Stimulated activated CD8-positive, alpha-beta memory T cell treated with anti-CD3 and anti-CD28 coated beads, Interleukin-7, amount 100 ng/mL, for 1 hour (primary cell): ENCODE measurements at places on chromosomes 4 and X.

GRCh38 chr4:132605551-132605950 is 543.5 kb upstream of the PCDH10 start:
- no peak for DNase-seq

DNA sequence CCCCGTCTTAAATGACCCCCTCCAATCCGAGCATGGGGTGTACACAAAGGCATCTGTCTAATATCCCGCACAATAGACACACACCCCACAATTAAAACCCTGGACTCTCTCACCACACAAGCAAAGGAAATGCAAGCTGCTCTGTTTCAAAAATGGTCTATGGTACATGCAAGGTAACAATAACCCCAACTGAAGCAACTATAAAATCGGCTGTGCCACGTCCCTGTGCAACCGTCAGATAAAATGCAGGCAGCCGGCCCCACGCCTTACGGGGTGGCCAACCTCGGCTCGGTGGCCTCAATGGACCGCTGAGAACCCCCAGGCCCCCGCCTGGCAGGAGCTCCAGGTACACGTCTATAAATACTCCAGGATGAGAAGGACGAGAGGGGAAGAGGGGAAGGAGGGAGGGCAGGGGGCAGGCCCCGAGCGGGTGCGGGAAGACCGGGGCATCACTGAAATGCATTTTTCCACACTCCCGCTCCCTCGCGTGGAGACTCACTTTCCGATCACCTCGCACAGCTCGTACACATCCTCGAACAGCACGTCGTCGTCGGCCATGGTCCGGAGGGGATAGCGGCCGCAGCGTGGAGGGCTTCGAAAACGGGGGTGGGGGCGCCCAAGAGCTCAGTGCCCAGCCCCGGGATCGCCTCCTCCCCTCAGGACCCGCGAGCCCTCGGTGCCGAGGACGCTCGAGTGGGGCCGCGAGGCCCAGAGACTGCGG is 763 bp downstream of the CASK start:
- no peak for DNase-seq

GRCh38 chr4:76634220-76634619 is 199.2 kb downstream of the SHROOM3 start:
- DNase-seq = no peak

GRCh38 chr4:66769441-66769840 is 775.9 kb downstream of the CENPC start:
- DNase-seq = no peak

GRCh38 chrX:1391370-1391706 is 575 bp downstream of the SLC25A6 start:
- DNase-seq = no peak

- DNase-seq = no peak
Measured at GRCh38 chr4:54231419-54231767, 2.3 kb downstream of the PDGFRA start.

DNA sequence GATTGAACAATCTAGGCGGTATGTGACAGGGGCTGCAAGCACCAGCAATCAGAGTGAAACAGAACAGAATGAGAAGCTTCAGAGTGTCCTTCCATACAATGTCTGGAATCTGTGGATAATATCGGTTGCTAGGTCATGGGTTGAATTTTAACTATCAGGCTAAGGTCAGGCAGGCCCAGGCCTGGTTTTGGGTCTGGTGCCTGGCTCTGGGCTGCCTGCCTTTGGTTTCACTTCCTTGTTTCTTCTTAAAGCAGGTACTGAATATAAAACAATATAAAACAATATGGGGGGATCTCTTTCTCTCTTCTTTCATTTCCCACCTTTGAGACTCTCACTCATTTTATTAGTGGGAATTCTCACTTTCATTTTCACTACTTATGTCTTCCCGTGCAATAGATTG is 962.0 kb downstream of the CCSER1 start:
- no peak for DNase-seq
